ENCODE measurements at places on chromosomes 2 and 18.

DNA sequence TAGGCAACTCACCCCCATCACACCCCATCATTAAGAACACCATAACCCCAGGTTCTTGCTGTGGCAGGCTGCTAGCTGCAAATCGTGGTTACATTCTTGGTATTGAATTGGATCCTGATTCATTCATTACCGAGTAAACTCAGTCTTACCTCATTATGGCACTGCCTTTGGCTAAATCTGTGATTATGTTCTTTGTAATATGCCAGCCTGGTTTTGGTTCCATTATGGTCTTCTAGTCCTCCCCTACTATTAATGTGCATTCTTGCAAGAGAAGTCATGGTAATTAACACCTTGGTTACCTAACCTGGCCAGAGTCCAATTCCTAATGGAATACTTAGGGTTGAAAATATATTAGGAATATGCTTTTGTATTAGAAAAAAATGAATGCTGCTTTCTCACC is 258.9 kb upstream of the APCDD1 start:
- no peak for DNase-seq

- DNase-seq = no peak
Measured at GRCh38 chr2:38074058-38074763, 1.7 kb downstream of the CYP1B1 start.

DNA sequence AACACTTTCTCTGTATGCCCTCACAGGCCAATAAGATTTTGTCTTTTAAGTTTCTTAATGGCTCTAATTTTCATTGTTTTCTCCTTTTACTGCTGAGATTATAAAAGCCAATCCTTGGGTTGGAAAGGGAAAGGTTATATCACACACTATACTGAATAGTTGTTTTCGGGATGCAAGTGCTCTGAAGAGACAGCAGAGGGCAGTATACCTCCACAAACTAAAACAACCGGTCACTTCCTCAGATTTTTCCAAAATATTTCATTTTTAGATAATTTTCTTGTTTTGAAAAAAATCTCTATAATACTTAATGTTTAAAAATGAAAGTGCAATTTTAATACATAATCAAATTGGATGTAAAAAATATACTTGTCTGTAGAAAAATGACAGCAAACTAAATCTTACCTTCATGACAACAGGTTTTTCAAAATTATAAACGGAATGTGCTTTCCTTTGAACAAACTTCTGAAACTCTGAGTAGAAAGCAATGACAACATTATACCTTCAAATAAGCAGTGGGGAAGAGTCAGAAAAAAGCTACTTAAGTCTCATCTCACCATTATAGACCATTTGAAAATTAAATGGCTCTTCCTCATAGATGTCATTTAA is 82.7 kb downstream of the ORC4 start:
- DNase-seq = peak; percentile 25

DNA sequence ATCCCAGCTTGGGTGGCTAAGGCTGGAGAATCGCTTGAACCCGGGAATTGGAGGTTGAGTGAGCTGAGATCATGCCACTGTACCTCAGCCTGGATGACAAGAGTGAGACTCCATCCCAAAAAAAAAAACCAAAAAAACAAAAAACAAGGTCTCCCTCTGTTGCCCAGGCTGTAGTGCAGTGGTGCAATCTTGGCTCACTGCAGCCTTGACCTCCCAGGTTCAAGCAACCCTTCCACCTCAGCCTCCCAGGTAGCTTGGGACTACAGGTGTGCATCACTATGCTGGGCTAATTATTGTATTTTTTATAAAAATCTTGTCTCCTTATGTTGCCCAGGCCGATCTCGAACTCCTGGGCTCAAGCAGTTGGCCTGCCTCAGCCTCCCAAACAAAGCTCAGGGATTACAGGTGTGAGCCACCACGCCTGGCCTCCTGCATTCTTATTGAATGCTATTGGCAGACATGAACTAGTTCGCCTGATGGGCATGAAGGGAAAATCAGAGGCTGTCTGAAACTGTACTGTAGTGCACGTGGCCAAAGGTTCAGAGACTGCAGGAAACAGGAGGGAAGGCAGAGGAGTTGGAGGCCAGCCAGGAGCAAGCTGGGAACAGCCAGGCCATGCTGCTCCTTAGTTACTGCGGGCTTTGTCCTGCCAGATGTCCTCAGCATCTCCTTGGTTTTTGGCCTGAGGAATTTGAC is 16.0 kb upstream of the ASXL2 start:
- no peak for DNase-seq

GRCh38 chr2:110998311-110998710 is 122.4 kb upstream of the BCL2L11 start:
- no peak for DNase-seq

DNA sequence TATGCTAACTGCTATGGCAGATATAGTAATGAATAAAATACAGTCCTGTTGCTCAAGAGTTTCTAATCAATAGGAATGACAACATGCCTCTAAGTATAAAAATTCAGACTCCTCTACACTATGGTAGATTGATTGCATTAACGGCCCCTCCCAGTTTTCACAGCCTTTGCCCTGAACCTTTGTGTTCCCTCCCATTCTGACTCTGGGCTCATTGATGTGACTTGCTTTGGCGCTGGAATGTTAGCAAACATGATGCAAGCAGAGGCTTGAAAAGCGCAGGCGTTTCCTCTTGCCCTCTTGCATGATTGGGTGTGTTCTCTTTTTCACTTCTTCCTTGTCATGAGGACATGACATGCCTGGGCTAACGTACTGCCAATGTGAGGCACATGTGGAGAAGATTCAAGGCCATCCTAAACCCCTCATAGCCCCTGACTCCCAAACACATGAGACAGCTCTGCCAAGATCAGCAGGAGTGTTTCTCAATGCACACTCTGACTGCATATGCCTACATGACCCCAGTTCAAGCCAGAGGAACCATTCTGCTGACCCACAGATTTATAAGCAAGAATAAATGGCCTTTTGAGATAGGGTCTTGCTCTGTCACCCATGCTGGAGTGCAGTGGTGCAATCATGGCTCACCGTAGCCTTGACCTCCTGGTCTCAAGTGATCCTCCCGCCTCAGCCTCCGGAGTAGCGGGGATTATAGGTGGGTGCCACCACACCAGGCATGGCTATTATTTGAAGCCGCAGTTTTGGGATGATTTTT is 49.7 kb upstream of the CD28 start:
- DNase-seq = no peak

DNA sequence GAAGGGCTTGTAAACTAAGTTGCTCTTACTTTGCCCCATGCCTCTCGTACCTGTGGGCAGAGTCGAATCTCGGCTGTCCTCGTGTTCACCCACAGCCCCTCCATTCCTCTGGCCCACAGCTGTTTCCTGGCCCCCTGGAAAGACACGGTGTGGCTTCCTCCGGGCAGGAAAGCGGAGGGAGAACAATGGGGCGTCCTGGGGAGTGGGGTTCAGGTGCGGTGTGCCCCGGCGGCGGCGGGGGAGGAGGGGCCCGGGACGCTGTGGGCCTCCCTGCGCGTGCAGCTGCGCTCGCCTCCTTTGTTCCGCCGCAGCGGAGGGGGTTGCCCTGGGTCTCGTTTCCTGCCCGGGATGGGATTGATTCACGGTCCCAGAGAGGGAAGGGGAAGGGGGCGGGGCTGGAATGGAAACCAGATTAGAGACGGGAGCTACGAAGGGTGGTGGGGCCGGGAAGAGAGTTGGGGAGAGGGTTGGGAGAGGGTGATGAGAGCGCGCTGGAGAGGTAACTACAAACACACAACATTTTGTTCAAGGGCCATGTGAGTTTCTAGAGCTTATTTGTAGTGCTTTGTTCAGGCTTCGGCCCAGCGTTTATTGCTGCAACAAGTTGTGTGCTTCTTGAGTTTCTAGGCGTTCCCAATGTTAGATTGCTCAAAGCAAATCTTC is 796 bp downstream of the MYO1B start:
- peak; percentile 3 for DNase-seq

DNA sequence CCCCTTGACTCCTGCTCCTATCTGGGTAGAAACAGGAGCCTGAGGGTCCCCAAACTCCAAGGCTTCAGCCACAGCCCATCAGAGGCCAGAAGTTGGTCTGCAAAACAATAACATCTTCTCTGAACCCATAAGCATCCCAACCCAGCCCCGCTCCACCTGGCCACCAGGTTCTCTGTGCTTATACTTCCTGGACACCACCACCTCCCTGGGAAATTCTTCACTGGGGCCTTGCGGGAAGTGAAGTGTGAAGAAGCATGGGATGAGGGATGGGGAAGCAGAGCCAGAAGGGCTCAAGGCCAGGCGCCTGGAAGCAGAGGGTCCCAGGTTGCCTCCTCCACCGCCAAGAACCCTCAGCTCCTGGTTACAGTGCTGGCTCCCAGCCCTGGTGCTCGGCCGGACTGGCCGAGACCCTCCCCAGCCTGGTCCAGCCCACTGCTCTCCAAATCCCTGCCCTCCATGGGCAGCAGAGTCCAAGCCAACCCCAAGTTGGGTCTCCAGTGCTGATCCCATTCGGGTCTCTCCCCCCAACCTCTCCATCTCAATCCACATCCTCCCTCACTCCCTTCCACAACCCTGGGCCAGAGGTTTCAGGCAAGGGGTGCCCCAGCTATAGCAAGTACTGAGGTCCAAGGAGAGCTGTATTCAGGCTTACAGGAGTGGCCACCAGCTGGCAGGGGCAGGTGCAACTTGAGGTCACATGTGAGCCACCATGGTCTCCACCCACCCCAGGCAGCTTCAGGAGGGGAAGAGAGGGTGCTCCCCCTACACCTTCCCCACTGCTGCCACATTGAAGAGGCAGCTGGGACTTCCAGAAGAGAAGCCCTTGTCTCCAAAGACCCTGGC is 60.7 kb downstream of the TNS1 start:
- DNase-seq = no peak

DNA sequence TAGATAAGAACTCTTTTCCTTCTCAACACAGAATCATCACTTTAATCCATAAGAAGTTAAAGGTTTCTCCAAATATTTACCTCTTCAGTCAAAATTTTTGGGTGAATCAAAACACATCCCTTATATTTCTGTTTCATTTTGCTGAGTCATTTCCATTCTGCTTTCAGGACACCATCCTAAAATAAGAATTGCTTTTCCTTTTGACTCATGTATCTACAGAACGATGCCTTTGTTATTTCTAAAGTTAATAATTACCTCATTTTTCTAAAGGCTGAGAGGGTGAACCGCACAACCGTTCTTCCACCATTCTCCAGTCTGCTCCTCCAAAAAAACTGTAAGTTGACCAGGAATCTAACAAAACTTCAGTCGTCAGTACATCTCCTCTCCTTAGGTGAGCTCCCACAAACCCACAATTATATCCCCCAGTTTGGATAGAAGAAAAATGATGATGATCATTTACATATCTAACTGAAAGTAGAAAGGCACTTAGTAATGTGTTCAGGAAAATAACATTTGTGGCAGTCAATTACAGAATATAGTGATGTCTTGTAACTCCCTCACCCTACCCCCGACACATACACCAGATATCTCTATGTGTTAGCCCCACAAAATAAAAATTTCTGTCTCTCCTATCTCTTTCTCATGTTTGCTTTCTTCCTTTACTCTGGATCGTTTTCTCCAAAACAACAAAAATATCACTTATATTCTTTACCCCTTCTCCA is 162.5 kb downstream of the RAD51AP2 start:
- DNase-seq = no peak

DNA sequence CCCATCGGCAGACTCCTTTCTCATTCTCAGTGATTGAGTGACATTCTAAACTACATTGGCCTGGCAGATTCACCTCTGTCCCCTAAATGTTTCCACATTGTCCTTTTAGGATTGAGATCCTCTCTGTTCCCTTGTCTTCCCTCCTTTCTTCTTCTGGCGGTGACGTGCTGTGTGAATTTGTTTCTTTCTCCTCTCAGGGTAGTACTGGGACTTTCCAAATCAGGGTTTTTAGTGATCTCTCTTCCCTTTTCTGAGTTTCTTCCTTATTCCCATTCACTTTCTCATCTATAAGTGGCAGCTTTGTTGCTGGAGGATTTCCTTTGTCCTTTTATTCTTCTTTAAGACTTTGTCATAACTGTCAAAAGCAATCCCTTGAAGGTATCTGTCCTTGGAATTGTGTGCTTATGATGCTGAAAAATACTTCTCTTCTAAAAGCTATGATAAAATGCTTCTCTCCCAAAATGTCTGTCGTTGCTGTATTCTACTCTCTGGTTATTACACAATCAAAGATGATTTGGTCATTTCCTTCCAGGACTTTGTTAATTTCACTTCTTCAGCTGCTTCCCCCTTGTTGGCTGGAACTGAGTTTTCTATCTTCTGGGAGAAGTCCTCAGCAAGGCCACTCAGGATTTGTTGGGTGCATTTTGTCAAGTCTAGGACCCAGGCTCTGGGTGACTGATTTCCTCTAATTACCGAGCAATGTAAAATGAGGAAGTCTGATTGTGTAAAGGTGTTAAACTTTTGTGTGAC is 4.9 kb upstream of the IL1B start:
- no peak for DNase-seq

- no peak for DNase-seq
Measured at GRCh38 chr2:219736209-219736608, 108.8 kb downstream of the SLC4A3 start.

- DNase-seq = no peak
Measured at GRCh38 chr2:17429130-17429529, 89.1 kb downstream of the RAD51AP2 start.

DNA sequence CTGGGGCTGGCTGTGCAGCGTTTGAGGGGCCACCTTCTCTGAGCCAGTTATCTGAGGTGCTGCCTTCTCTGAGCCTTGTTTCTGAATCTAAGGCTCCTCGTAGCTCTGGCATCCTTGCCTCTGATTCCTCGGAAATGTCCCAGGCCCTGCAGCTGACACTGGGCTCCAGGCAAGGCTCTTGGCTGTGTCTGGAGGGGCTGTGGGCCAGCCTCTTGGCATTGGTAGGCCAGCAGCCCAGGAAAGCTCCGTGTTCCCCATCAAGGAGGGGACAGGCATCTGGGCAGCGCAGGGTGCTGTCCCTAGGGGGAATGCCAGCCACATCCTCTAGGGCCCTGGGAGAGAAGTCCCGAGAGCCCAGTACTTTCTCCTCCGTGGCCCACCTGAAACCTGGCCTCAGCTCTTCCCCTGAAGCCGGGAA is 40.7 kb upstream of the TAF1B start:
- no peak for DNase-seq

DNA sequence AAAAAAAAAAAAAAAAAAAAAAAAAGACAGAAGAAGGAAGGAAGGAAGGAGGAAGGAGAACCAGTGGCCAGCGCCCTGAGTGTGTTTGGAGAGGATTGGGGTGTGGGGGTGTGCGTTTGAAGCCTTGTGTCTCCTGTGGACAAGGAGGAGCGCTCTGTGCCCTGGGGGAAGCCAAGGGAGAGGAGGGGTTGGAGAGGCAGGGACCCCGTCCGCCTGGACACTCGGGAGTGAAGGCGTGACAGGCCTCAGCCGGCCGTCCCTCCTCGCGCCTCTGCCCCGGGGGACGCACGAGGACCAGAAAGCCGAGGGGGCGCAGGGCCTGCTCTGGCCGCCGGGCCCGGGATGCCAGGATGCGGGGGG is 44.9 kb downstream of the SERTAD2 start:
- no peak for DNase-seq

GRCh38 chr2:196696423-196697079 is 57.0 kb downstream of the CCDC150 start:
- no peak for DNase-seq

Measured in central memory CD4-positive, alpha-beta T cell (primary cell).